GM03348 (cell line): ENCODE measurements at places on chromosomes 1 and 21.
A peak's percentile ranks its signal among the peaks of the same experiment; 100 is the strongest.

- peak; percentile 45 for DNase-seq
Observed at GRCh38 chr1:236853921-236854604, 59.0 kb downstream of the MTR start.

GRCh38 chr1:152622803-152623202 lies at the start of gene LCE3A:
LCE3A (minus strand) TSS chr1:152623103; CDS start chr1:152623103, 0 bp downstream.
- DNase-seq, result peak; percentile 2

- DNase-seq, result no peak
Observed at GRCh38 chr1:45266151-45266801, 59.9 kb upstream of the ZSWIM5 start.

DNA sequence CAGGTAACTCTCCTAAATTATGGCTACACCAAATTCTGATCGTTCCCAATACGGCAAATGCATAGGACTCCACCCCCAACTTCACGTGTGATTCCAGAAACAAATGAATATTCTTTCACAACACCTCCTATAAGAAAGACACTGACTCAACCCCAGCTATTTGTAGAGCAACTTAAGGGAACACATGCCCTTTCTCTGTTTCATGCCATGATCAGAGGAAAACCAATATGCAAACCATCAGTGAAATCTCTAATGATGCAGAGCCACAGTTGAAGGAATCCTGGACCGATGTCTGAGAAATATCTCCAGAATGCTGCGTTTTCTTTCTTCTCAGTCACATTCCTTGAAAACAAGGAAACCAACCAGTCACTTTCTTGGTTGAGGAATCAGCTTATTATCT lies 164.2 kb upstream of the PTBP2 start:
- no peak for DNase-seq

- DNase-seq, result no peak
Observed at GRCh38 chr21:19776076-19776475, 1222.1 kb upstream of the NCAM2 start.

- no peak for DNase-seq
Observed at GRCh38 chr1:15070145-15070748, 83.3 kb upstream of the TMEM51 start.

DNA sequence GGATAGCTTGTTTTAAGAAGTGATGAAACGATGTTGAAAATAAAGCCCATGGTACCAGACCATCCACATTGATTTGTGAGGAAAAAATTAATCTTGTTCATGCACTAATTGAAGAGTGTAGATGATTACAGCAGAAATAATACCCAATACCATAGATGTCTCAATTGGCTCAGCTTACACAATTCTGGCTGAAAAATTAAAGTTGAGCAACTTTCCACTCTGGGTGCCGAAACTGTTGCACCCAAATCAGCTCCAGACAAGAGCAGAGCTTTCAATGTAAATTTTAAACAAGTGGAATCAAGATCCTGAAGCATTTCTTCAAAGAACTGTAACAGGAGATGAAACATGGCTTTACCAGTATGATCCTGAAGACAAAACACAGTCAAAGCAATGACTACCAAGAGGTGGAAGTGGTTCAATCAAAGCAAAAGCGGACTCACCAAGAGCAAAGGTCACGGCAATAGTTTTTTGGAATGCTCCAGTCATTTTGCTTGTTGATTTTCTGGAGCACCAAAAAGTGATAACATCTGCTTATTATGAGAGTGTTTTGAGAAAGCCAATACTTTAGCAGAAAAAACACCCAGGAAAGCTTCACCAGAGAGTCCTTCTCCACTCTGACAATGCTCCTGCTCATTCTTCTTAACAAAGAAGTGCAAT lies 16.1 kb upstream of the KCNA3 start:
- no peak for DNase-seq

DNA sequence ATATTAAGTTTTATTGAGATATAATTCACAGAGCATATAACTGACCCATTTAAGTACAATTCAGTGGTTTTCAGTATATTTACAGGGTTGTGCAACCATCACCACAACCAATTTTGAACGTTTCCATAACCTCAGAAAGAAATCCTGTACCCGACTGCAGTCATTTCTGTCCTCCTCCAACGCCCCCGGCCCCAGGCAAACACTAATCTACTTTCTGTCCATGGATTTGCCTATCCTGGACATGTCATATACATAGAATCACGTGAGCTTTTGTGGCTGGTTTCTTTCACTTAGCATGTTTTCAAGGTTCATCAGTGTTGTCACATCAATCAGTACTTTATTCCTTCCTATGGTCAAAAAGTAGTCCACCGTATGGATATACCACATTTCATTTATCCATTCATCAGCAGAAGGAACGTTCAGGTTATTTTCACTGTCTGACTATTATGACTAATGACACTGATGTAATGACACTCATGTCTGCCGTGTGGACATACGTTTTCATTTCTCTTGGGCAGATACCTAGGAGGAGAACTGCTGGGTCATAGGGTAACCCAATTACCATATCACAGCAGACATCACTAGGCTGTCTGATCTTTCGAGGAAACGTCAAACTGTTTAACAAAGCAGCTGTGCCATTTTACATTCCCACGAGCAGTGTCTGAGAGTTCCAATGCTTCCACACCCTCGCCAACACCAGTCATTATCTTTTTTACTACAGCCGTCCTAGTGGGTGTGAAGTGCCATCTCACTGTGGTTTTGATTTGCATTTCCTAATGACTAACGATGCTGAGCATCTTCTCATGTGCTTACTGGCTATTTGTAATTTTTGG lies 30.8 kb downstream of the MRPL37 start:
- no peak for DNase-seq

GRCh38 chr1:109248797-109249629 lies at the start of gene CELSR2:
CELSR2 (plus strand) TSS chr1:109249539; CDS start chr1:109250080, 541 bp downstream.
- peak; percentile 88 for DNase-seq
